ENCODE measurements at places on chromosomes 6 and 20.

DNA sequence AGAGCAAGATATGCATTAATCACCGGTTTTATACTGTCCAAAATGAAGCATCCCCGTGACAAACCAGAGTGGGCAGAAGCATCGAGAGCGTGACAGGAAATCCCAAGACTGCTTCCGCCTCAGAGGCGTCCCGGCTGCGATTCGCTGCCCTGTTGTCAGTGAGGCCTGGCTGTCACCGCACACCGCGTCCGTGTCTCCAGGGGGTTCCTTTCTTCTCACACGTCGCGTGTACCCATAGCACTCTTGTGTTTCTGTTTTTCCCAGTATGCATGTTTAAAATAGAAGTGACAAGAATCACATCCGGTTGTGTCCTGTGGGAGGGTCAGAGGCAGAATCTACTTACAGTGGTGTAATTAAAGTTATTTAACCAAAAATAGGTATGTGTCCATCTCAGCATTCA lies 8.3 kb upstream of the ADRM1 start:
- DNase-seq = no peak

- DNase-seq = no peak
These were observed 255.3 kb upstream of the GJE1 start for GRCh38 chr6:141877275-141877983.

DNA sequence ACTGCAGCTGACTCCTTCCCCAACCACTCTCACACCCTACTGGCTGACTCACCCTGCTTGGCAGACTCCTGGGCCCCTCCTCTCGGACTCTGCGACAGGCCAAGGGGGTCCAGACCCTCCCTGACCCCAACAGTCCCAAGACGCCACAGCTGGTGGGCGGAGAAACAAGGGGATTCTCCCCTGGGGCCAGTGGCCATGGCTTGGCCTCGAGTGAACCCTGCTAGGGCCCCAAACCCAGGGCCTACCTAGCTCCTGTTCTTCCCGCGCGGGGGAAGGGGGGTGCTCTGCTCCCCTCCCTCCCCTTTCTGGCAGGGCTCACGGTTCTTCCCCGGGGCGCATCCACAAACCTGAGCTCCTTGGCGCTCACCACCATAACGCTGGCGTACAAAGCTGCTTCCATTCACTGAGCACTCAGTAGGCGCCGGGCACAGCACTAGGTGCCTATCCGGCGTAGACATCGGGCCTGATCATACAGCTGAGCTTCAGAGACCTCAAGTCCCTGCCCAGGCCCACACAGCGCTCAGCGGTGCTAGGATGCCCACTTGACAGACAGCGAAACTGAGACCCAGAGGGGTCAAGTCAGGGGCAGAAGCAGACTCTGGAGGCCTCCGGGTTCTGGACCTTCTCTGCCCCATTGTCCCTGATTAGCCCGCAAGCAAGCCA lies 597 bp downstream of the ADA start:
- DNase-seq = no peak

DNA sequence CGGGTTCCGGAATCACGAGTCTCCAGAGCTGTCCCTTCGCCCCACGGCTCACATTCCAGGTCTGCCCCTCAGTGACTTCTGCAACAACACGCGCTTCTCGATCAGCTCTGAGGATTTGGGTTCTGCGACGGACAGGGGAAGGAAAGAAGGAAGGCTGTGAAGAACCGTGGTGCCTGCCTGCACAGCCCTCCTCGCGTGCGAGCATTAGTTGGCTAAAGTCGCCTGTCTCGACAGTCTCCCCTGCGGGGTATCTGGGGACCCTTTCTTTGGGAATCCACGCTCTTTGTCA lies 23.1 kb downstream of the VPS52 start:
- no peak for DNase-seq

GRCh38 chr6:83597051-83597450 lies 84.7 kb downstream of the PRSS35 start:
- no peak for DNase-seq

- DNase-seq = no peak
These were observed 10.9 kb upstream of the MAS1 start for GRCh38 chr6:159879856-159880255.

DNA sequence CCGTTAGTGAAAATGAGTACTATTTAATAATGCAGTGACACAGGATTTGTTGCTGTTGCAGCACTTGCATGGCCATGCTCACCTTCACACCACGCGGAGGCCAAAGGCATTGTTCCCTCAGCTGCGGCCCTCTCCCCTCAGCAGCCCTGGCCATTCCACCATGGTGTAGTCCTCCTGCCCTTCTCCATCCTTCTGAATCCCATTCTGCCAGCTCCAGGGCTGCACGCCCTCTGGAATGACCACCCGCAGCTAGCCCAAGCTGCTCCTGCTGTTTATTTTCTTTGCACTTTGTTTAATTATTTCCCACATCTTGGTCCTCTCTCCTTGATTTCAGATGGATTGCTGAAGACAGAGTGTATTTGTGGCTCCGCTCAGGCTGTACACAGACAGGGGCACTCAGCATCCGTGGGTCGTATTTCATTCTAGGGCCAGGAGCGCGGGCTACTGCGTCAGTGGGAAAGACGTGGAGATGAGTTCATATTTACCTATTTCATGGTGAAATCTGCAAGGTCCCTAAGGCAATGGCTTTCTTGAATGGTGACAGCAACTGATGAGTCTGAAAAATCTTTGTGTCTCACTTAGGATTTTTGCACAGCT lies 81.4 kb upstream of the DUSP22 start:
- DNase-seq = no peak

DNA sequence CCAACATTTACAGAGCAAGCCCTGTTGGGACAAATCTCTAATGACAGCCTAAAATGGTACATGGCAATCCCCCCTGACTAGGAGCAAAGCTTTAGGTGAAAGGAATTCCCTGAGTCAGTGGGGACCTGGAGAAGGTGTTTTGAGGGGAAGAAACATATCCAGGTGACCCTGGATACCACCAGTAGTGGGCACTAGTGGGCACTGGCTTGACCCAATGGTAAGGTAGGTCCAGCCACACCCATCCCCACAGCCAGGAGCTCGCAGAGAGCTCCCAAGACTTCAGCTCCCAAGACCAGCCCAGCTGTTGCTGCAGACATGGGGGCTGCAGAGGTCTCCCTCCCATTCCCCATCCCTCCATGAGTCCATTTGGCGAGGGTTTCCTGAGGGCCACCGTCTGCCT lies 19.5 kb downstream of the GRM4 start:
- no peak for DNase-seq

DNA sequence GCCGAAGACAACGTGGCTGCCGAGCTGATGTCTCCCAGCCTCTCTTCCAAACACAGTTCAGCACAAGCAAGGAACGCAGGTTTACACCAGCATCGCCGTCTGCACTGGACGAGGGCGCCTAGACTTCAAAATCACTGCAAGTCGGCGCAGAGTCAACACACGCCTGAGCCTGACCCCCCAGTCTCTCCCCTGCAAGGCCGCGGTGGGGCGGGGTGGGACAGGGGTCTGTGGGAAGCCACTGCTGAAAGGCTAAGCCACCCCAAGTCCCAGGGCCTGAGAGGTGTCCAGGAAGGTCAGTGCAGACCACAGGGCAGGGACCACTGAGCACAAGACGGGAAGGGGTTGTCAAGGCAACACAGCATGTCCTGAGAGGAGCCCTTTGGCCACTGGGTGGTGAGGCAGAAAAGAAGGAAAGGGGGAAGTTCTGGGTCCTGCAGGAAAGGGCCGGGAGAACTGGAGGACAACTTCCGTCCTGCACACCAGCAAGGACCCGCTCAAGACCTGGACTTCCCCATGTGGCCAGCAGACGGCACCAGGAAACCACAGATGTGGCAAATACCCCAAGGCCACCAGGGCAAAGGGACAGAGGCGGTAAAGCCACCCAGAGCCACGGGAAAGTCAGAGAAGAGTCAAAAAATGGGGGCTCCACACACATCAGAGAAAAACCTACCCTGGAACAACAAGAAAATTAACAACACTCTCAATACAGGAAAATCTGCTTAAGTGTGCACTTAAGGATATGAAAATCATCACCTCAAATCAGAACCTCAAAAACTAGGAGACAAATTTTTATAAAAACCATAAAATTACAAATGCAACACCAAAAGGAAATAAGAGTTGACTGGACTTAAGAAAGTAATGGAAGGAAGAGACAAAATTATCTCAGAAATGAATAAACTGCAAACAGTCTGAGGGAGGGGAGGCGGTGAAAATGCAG lies 84.8 kb downstream of the TAF4 start:
- DNase-seq = no peak

GRCh38 chr20:44632103-44632752 lies 19.3 kb downstream of the ADA start:
- DNase-seq = no peak

DNA sequence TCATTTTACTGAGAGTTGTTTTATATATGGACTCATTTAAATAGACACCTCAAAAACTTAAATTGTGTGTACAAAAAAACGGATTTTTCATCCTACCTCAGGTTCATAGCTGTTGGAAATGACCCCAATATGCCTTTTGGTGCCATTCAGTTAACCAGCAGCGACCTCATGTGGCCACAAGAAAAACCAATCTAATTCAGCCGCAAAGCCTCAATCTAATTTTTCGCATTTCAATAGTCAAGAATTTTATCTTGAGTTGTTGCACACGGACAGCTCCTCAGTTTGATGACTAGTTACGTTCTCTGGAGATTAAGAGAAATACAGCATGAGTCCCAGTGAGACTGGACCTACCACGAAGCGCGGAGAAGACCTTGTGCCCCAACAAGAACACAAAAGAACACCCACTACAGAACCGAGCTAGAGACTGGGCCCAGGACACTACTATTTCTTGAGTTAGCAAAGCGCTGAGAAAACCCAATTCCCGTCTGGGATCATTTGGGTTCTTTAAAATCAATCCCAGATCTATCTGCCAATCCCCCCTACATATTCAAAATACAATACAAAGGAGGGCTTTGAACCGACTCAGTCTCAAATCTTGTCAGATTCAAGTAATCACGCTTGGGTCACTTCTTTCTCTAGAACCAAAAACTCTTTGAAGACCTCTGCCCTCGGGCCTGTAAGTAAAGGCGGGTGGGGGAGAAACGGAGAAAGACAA lies 1.1 kb downstream of the TCP11 start:
- DNase-seq = peak; percentile 70

GRCh38 chr6:163741743-163742363 lies 327.3 kb downstream of the QKI start:
- no peak for DNase-seq

- no peak for DNase-seq
These were observed 348.7 kb upstream of the MANEA start for GRCh38 chr6:95228636-95229035.

DNA sequence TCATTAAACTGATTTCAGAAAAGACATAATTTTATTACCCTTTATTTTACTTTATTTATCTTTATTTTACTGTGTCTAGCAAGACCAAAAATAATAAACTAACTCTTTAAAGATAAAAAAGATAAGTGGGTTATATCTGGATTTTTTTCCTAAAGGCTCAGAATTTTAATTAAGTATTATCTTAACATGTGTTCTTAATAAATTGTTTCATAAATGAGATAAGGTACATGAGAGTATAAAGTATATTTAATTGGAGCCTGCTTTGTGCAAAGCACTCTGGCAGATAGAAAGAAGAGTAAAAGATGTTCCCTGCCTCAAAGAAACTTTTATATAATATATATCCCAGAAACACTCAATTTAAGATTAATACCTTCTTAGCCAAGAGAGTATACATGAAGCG lies 8.7 kb upstream of the FAM135A start:
- DNase-seq = no peak

GRCh38 chr6:150249261-150249660 lies 106.4 kb downstream of the PPP1R14C start:
- DNase-seq = no peak

DNA sequence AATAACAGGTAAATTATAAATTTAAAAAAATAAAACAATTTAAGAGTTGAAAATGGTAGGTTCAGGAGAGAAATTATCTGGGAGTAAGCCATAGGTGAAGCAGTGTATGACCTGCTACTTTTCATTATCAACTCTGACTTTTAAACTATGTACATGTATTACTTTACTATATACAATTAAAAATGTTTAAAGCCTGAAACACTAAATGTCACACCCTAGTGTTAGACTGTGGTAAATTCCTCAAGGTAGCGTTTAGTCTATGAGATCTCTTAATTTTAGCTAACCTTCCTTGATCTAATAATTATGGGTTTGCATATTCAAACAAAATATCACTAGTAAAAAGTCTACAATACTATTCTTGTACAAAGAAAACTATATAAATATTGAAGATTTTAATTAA lies 22.3 kb upstream of the TBC1D32 start:
- DNase-seq = no peak

DNA sequence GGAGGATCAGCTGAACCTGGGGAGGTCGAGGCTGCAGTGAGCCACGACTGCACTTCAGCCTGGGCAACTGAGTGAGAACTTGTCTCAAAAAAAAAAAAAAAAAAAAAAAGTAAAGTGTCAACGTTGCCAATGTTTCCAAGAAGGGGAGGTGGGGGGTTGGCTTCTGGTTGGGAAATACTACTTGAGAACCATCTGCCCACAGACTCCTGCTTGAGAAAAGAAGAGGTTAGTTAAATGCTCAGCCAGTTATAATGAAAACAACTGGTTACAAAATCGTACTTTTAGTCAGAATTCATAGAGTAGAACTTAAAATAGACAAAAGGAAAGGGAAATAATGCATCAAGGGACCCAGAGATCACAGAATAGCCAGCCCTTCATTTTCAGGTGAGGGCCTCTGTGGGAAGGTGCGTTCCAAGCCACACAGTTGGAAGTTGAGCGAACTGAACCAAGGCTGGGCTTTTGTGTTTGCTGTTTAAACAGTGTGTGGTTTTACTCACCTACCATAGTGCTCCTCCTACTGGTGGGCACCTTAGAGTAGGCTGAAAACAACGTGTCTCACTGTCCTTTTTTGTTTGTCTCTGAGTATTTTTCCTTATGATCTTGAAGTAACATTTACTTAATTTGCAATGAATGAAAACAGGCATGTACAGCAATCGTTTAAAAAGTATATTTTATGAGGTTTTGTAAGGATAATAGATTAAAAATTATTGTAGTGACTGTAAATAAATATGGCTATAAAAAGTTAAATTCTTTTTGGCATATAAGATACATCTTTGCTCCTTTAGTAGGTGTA lies 200.7 kb downstream of the BCAS1 start:
- DNase-seq = peak; percentile 68

GRCh38 chr6:94636780-94637385 lies 940.5 kb upstream of the MANEA start:
- DNase-seq = no peak

GRCh38 chr20:23476015-23476754 lies 14.7 kb upstream of the CST8 start:
- no peak for DNase-seq

DNA sequence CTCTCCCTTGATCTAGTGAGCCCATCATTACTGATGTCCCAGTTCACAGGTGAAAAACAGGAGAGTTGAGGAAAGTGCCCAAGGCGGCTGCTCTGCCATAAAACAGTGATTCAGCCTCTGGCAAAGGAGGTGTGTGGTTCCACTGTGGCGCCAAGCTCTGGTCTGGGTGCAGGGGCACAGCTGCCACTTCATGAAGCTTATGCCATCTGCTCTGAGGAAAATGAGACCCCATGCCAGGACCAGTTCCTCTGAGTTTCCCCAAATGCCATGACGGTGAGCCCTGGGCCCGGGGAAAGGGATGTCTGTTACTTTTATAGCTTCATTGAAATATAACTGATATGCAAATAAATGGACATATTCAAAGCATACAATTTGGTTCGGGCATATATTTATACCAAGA lies 33.7 kb upstream of the ZBP1 start:
- no peak for DNase-seq

GRCh38 chr6:117674991-117675657 lies at the start of gene NUS1:
Gene NUS1 (plus strand): TSS chr6:117675469. CDS start chr6:117675671, 202 bp downstream.
- peak; percentile 93 for DNase-seq

All from fibroblast of the conjunctiva (primary cell).